GM06990 (cell line): ENCODE measurements at places on chromosomes 11 and 22.

GRCh38 chr11:119189393-119189792, 4.1 kb downstream of the NHERF4 start:
- no peak for DNase-seq

- DNase-seq, result no peak
Measured at GRCh38 chr11:73204711-73205121, 13.4 kb upstream of the P2RY2 start.

DNA sequence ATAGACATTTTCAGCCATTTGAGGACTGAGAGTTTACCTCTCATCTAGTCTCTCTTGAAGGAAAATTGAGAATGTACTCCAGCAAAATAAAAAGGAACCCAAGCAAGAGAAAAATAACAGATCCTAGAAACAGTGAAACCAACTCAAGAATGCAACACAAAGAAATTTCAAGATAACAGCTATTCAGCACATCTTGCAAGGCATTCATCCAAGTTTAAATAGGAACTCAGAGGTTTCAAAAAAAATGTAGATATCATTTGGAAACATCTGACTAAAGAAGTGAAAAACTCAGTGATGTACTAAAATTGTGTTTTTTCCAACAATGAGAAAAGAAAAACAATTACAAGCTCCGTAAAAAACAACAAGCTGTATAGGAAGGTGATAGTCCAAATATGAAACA, 76.4 kb downstream of the TMEM135 start:
- no peak for DNase-seq

DNA sequence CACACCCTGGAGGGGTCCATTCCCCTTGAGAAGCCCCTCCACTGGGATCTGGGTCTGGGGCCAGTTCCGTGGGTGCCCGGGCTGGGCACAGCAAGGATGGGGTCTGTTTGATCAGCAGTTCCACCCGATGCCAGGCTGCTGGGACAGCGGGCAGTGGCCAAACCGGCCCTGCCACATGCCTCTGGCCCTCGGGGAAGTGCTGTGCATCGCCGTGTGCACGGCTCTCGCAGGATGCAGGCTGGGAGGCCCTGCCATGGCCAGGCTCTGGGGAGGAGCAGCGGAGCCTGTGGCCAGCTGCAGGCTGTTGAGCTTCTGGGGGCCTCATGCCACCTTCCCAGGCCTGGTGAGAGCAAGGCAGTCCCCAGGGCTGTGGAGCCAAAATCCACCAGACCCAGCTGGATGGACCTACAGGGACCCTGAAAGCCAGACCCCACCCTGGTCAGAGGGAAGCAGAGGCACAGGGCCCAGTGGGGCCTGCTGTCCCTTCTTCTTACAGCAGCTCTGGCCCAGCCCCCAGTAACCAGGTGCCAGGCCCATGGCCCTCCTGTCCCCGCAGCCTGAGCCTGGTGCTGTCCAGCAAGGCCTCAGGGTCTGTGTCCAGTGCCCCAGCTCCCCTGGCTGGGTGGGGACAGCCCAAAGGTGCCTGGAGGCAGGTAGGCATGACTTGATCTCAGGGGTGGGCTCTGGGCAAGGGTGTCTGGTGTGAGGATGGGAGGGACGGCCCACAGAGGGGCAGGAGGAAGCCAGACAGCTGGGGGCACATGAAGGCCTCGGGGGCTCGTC, 57.3 kb downstream of the WNT7B start:
- DNase-seq, result no peak

- no peak for DNase-seq
Measured at GRCh38 chr11:125402435-125402834, 93.6 kb downstream of the FEZ1 start.

- no peak for DNase-seq
Measured at GRCh38 chr11:69497221-69497787, 15.8 kb downstream of the LINC01488 start.

- DNase-seq, result no peak
Measured at GRCh38 chr11:61671527-61671926, 8.7 kb upstream of the DAGLA start.

DNA sequence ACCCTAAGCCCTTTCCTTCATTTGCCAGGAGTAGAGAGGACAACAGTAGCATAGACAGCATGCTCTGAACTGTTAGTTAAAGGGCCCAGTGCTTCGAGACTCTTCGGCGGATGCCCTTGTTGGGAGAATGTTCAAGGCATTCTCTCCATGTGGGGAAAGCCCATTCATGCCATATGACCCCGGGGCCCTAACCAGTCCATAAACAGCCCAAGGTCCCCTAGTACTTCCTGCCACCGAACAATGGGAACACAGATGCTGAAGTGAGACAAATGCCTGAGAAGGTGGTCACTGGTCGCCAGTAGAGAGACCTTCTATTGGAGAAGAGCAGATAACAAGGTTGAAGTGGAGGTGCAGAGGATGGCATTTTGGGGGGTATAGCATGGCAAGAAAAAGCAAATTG, 80.7 kb downstream of the FLI1 start:
- DNase-seq, result no peak

DNA sequence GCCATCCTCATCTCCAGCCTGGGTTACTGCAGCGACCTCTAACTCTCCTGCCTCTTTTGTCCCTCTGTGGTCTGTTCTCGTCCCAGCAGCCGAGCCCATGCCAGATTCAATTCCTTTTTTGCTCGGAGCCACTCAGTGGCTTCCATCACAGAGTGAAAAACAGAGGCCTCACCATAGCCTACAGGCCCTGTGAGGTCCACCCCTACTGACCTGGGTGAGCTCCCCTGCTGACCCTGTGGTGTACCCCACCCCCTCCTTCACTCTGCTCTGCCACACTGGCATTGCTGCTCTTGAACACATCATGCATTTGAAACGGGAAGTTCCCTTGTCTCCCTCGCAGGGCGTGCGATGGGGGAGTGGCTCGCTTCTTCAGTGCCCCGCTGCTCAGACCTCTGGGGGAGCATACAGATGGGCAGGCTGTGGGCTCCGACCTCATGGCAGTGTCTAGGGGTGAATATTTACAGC, 2.1 kb downstream of the AIP start:
- DNase-seq, result peak; percentile 81

GRCh38 chr11:10359171-10359570, 54.3 kb downstream of the ADM start:
- no peak for DNase-seq

GRCh38 chr11:8870411-8871170, 40.4 kb upstream of the AKIP1 start:
- DNase-seq, result peak; percentile 26

- DNase-seq, result no peak
Measured at GRCh38 chr11:34175284-34176019, 70.0 kb downstream of the NAT10 start.

- DNase-seq, result peak; percentile 90
Measured at GRCh38 chr11:819129-819931, 616 bp downstream of the PNPLA2 start.

DNA sequence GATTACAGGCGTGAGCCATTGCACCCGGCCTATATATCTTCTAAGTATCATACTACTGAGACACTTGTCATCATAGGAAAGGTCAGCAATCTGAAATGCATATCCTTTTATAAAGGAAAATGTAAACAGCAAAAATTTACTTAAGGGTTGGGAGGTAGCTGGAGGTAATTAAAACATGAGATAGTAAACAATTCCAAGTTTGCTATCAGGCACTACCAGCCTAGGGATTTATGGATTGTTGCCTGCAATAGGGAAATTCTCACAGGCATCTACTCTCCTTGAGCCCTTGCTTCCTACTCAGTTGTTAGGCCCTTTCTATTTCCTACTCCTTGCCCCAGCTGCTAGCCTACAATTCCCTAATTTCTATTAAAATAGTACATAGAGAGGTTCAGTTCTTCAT, 16.1 kb downstream of the PGR start:
- DNase-seq, result no peak

- no peak for DNase-seq
Measured at GRCh38 chr11:134541951-134542350, 129.9 kb upstream of the B3GAT1 start.

GRCh38 chr22:38107692-38108515, 2.6 kb downstream of the BAIAP2L2 start:
- no peak for DNase-seq

GRCh38 chr22:27851974-27852746, 50.6 kb upstream of the MN1 start:
- DNase-seq, result no peak

DNA sequence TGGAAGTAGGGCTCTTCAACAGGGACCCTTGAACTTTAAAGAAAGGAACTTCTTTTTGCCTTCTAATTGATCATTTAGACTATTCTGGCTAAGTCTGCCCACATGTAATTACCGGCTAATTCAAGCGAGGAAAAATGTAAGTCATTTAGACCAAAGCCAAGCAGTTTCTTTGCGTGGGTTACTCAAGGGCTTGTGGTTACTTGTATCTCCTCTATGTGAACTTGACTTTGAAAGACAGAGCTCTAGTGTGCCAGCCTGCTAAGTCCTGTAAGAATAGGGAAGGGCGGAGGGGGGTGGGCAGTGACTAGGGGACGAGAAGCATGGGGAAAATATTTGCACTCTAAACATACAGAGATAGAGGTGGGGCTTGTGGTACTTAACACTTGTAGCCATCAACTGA, 145.2 kb upstream of the TEAD1 start:
- DNase-seq, result no peak

DNA sequence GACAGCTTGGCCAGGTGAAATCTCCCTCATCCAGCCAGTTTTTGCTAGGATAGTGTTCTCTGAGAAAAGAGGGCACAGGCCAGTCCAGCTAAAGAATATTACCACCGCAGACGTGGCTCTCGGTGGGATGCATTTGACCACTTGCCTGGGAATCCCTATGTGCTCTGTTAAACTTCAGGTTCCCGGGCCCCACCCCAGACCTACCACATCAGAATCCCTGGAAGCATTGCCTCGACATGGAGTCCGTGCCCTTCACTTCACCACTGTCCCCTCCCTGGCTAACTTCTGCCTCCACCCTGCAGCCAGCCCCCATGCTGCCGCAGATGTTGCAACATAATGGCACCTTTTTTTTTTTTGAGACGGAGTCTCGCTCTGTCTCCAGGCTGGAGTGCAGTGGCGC, 56.9 kb upstream of the EMID1 start:
- DNase-seq, result no peak

DNA sequence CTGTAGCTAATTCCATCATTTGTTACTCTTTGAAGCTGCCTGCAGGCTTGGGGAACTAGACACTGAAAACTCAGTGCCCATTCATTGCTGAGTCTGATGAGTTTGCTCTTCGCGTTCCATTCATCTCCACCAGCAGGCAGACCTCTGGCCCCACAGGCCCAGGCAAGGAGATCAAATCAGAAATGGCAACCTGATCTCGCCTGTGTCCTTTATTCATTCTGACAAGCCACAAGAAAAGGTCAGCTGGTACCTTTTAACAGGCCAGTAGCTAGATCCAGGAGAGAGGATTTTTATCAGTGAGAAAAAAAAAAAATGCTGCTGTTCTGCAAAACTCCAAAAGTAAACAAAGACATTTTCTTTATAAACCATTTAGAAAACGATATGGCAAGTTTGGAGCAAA, 742.5 kb downstream of the ETS1 start:
- no peak for DNase-seq

GRCh38 chr11:28049338-28050216, 58.4 kb downstream of the KIF18A start:
- no peak for DNase-seq

DNA sequence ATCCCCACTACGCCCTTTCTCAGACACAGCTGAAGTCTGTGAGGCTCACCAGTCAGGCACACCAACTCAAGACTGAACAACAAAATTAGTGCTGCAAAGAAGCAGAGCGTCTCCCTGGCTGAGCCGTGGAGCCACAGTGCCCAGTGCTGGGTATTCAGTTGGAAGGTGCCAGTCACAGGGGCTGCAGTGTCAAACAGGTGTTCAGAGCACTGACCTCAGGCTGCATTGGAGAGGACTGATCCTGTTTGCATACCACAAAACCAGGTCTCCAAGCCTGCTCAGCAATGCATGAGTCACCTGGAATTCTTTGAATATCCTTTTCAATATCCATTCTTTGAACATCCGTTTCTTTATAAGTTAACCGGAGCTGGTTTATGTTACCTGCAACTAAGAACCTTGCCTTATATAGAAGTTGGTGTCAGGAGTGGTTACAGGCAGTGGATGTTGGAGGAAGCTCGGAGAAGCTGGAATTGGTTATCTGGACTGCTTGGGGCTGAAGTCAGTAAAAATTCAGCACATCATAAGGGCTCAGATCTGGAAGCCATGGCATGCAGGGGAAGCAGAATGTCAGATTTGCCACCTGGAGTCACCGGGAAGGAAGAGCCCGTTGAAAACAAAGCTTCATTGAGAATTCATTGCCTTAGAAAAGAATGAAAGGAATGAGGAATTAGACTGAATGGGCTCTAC, 30.3 kb downstream of the PDGFB start:
- DNase-seq, result no peak

DNA sequence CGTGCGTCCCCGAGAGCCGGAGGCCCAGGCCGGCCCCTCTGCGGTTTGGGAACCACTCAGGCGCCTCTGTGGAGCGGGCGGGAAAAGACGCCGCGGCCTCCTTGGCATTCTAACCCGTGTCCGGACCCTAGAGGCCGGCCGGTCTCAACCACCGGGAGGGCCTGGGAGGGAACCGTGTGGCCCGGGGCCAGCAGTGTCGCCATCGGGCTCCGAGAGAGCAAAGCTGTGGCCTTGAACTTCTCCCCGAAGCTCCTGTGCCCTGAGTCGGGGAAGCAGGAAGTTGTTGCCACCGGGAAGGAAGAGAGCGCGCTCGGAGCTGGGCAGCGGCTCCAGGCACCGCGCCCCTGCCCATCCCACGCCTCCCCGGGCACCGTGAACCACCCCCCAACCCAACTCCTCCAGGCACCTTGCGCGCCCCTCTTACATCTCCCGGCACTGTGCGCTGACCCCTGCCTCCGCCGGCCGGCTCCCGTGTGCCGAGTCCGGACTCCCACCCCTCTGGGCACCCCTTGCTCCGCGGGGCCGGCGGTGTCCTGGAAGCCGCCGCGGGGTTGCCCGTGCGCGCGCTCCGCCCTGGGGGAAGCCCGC, 80.0 kb upstream of the PPARA start:
- DNase-seq, result peak; percentile 75

DNA sequence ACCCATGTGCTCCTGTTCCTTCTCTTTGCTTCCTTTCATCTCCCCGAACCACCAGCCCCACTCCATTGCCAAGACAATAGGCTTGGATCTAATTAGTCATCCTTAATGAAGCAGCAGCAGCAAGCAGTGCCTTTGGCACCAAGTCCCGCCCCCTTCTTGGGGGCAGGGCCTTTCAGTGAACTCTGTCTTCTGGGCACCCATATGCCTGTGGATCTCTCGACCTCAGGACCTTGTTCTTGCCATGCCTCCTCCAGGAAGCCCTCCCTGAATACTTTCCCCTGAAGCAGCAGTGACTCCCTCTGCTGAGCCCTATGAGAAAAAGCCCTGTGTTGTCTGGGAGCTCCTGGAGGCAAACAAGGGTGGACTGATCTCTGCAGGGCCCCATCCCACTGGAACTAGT, 32.1 kb downstream of the ARHGEF17 start:
- no peak for DNase-seq

- DNase-seq, result no peak
Measured at GRCh38 chr11:100791103-100791502, 104.0 kb downstream of the ARHGAP42 start.

- no peak for DNase-seq
Measured at GRCh38 chr11:1224491-1225385, 1.9 kb downstream of the MUC5B start.

DNA sequence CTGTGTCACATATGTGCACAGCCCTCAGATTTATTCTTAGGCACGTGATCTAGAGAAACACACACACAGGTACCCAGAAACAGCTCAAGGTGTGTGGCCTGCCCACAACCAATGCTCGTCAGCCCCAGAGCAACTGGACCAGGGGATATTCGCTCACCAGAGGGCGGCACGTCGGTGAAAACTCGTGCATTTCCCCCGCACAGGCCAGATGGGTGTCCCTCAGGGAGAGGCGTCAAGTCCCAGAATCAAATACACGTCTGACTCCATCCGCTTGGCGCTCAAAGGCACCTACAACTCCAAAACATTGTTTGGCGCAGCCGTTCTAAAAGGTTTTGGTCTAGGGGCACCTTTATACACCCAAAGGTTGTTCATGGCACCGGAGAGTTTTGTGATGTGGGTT, 429.0 kb downstream of the BRD1 start:
- no peak for DNase-seq
